ENCODE measurements at places on chromosomes 2 and 18.

- no peak for DNase-seq
These were observed 775.5 kb downstream of the RNF144A start for GRCh38 chr2:7692657-7693161.

GRCh38 chr2:34401186-34401585 lies 802.1 kb upstream of the FAM98A start:
- DNase-seq, result no peak

GRCh38 chr18:77548790-77549420 lies 299.3 kb downstream of the GALR1 start:
- DNase-seq, result no peak

- no peak for DNase-seq
These were observed 399.3 kb downstream of the BCL11A start for GRCh38 chr2:60154142-60154541.

DNA sequence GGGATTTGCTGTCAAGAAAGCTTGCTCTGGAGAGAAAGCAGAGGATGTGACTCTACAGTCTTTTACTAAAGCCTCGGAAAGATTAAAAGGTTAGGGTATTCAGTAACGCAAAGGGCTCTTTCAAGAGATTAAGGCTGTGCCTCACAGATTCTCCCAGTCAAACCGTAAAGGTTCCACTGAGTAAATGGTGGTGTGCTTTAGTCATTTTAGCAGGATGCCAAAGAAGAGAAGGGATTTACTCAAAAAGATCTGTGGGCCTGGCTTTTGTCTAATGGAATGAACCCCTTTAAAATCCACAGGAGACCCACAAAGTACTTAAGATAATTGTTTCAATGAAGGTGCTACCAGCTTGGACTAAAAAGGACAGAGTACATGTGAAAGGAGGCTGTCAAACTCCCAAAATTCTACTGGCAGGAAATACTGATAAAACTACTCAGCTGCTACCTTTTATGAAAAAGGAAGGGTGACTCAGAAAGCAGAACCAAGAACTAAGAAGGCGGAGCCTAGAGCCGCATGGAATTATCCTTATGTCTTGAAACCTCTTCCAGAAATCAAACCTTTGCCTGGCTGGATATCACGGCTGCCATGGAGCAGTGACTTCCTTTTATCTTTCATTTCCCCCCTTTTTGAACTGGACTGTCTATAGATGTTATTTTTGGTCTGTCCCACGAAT lies 670.2 kb upstream of the ZEB2 start:
- DNase-seq, result no peak

GRCh38 chr2:58973811-58974281 lies 732.7 kb upstream of the FANCL start:
- no peak for DNase-seq

GRCh38 chr2:49003201-49003600 lies 151.1 kb downstream of the FSHR start:
- no peak for DNase-seq

GRCh38 chr18:37361335-37362157 lies 204.1 kb downstream of the CELF4 start:
- no peak for DNase-seq

DNA sequence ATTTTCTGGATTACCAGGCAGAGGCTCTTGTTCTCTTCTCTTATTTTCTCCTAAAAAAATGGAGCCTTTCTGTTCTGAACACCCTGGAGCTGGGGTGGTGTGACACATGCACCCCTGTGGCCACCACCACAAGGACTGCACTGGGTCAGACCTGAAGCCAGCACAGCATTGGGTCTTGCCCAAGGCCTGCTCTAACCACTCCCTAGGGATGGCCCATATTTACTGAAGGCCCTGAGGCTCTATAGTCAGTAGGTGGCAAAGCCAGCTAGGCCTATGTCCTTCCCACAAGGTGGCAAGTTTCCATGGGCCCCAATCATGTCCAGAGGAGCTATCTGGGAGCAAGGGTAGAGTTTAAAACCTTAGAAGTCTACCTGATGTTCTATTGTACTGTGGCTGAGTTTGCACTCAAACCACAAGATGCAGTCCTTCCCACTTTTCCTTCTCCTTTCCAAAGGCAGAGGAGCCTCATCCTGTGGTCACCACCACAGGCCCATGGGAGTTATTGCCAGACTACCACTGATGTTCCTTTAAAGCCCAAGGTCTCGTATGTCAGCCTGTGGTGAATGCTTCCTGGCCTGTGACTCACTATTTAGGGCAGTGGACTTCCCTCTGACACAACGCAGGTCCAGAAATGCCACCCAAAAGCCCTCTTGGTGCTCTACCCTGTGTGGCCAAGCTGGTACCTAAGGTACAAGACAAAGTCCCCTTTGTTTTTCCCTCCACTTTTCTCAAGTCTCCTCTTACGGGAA lies 15.0 kb upstream of the FMNL2 start:
- DNase-seq, result no peak

DNA sequence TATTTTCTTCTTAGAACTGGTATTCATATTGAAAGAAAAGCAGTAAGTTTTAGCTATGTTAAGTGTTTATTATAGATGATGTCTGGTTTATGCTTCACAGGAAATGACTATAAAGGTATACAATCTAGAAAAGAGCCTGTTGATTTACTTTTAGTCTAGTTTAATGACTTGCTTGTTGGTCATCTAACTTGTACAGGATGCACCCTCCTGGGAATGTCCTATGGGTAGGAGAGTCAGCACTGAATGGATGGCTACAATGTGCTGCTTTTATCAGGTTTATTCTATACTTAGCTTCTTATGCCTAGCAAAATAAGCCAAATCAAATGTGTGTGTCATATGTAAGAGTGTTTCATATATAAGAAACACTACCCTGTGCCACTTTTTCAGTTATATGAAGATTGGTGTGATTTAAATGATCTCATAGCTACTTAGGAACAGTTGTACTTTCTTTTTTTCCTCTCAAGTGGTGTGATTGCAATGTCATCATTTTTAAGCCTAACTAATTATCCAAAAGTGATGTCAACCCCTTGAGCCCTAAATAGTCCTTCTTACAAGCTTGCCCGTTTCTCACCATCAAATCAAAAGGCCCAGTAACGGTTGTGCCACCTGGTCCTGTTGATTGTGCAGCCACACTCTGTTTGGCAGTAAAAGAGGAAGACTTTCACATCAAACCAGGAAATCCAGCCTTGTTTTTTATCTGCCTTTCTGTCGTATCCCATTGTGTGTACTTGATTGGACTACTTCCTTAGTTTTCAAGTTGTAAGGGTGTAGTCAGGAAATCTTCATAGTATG lies 176.0 kb downstream of the DIS3L2 start:
- DNase-seq, result no peak

DNA sequence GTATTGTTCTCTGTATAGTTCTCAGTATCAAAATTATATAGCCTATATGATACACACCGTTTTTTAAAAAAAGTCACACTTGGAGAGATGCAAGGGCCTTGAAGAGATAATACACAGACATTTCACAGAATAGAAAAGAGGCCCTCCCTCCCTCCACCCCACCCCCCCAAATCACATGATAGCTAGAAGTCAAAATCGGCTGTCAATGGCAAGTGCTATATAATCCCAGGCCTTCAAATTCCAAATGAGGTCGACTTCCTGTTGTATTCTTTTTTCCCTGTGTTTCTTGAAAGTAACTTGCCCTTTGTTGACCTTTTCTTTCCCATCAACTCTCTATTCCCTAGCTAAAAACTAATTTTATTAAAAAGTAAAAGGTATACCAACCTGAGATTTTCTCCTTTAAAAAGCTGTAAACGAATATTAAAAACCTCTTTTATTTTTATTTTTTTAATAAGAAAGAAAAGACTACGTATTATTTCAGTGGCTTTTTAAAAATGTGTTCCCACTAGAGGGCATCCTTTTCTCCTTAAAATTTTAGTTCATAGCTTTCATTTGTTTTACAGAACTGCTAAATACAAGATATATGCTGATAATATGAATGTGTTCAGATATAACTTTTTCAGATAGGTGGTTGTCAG lies 46.6 kb downstream of the KCMF1 start:
- DNase-seq, result no peak
